ENCODE measurements at places on chromosomes 3 and 15. TPM values are rescaled to one million over a fixed set of nuclear protein-coding genes. Genes with fewer than 3 reads are reported as not detected.
A peak's percentile ranks its signal among the peaks of the same experiment; 100 is the strongest.

DNA sequence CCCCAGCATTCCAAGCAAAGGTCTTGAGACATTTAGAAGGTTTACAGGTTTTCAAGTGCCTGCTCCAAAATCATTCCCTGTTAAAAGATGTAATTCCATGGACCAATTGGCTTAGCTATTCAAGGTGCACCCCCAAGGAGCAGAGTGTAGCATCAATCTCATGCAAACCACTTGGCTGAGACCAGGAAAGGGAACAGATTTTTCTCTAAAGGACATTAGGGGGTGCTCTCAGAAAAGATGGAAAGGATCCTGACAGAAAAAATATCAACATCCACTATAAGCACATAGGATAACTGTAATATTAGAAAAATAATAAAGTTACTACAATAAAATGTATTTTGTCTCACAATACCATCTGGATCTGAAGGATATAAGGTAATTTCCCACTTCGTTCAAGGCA lies 328.0 kb upstream of the CDIN1 start:
- no peaks in the 10 kb centered on the region for H3K27me3 ChIP-seq
- H3K27ac ChIP-seq: no peak overlapping the region
- H3K36me3 ChIP-seq: no peaks in the 10 kb centered on the region
- no peaks in the 10 kb centered on the region for H3K4me1 ChIP-seq
- DNase-seq: no peak
- H3K4me3 ChIP-seq: no peak overlapping the region

- DNase-seq: no peak
- no peaks in the 10 kb centered on the region for H3K36me3 ChIP-seq
- H3K4me3 ChIP-seq: no peak overlapping the region
- H3K4me1 ChIP-seq: no peaks in the 10 kb centered on the region
Observed at GRCh38 chr3:185820973-185821758, 3.7 kb downstream of the IGF2BP2 start.

- no peak overlapping the region for H3K27ac ChIP-seq
- H3K4me3 ChIP-seq: no peak overlapping the region
- no peaks in the 10 kb centered on the region for H3K4me1 ChIP-seq
- peak; percentile 64 for DNase-seq
Observed at GRCh38 chr15:94004697-94005096, 226.7 kb upstream of the MCTP2 start.

DNA sequence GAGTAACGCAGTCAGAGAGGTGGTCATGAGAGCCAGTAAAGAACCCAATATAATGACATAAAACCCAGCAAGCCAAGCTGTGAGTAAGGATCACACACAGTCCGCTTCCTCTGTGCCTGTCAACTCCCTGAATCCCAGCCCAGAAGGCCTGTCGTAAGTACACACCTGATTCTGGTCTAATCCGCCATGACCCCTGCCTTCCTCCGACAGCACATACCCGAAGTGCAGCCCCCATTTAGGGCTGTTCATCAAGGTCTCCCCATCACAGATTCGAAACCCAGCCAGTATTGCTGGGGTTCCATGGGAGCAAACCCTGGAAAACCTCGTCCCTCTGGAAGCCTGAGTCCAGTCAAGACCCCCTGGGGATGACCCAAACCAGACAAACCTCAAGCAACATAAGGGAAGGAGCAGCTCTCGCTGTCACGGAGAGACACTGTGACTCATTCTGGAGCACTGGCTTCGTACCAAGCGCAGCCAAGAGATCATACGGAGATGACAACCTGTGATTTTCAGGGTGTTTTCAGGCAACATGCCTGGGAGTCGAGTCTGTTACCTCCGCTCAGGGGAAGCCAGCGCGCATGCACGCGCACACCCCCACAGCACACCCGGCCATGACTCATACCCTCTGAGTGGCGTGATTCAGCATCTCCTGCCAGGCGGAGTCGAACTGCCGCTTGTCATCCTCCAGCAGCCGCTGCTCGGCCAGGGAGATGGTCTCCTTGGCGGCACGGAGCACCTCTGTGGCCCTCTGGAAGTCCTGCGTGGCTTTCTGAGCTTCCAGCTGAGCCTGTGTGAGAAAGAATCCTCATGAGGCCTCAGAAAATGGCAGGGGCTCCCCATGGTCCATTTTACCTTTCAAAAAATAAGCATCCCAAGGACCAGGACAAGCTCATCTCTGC lies 63.0 kb downstream of the SH3BP5 start:
- peak overlapping the region; percentile 93 for H3K27ac ChIP-seq
- H3K27me3 ChIP-seq: no peaks in the 10 kb centered on the region
- no peaks in the 10 kb centered on the region for H3K36me3 ChIP-seq
- H3K4me3 ChIP-seq: no peak overlapping the region
- peaks cover 23% of the 10 kb centered on the region for H3K4me1 ChIP-seq
- DNase-seq: peak; percentile 96

GRCh38 chr3:186571644-186572013 lies 1.1 kb downstream of the DNAJB11 start:
- H3K36me3 ChIP-seq: no peaks in the 10 kb centered on the region
- DNase-seq: no peak
- H3K4me1 ChIP-seq: peaks cover 5% of the 10 kb centered on the region
- H3K27ac ChIP-seq: no peak overlapping the region
- no peaks in the 10 kb centered on the region for H3K27me3 ChIP-seq

GRCh38 chr3:37995652-37996641 lies 5.4 kb downstream of the VILL start:
- no peak for DNase-seq
- no peaks in the 10 kb centered on the region for H3K36me3 ChIP-seq

DNA sequence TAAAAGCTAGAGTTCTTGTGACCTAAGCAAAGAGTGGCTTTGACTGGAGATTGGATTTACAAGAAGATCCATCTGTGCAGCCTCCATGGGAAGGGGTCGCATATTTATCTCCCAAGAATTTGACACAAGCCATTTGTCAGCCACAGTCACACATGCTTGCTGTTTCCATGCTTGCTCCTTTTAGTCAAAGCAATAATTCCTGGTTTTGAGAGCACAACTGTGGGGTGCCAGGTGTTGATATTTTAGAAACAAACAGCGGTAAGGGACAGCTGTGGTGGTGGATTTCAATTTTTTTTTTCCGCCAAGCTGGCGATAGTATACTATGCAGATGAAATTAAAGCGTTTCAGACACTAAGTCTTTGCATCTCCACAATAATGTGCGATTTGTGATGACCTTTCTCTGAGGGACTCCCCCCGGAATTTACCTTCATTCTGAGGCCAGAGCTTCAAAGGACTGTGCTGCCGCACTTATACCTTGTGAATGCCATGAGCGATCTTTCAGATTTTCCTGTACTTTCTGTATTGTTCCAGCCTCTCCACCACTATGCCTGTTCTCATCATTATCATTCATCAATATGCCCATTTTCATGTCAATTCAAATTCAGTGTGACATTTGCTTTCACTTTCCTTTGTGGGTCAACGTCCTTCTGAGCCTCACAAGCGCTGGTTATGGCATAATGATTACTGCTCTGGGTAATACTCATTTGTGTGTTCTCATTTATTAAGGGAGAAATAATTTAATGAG lies 108.2 kb upstream of the KBTBD8 start:
- H3K4me1 ChIP-seq: no peaks in the 10 kb centered on the region
- H3K27me3 ChIP-seq: no peaks in the 10 kb centered on the region
- H3K36me3 ChIP-seq: no peaks in the 10 kb centered on the region

GRCh38 chr3:134360046-134360445 lies 14.2 kb downstream of the AMOTL2 start:
- no peak overlapping the region for H3K4me3 ChIP-seq
- H3K4me1 ChIP-seq: peaks cover 12% of the 10 kb centered on the region
- peak; percentile 23 for DNase-seq
- peak overlapping the region; percentile 99 for H3K27ac ChIP-seq
- H3K36me3 ChIP-seq: no peaks in the 10 kb centered on the region

GRCh38 chr3:50671331-50671730 lies 3.4 kb upstream of the DOCK3 start:
- no peak for DNase-seq
- H3K4me3 ChIP-seq: no peak overlapping the region
- H3K27me3 ChIP-seq: peaks cover 7% of the 10 kb centered on the region
- no peak overlapping the region for H3K27ac ChIP-seq

DNA sequence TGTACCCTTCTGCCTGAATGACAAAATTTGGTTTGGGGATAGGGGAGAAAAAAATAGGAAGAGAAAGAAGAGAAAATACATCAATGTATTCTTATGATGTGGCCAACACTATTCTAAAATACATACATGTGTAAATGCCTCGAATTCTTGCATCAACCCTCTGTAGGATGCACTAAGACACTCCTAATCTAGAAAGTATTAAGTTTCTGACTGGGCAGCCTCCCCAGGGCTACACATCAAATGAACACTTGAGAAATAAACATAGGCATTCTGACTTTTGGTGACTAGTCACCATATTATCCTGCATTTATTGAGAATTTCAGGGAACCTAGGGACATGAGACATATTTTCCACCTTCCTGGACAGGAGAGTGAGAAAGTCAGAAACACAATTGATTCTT lies 109.2 kb downstream of the CPNE4 start:
- no peaks in the 10 kb centered on the region for H3K4me1 ChIP-seq
- H3K4me3 ChIP-seq: no peak overlapping the region
- H3K36me3 ChIP-seq: no peaks in the 10 kb centered on the region
- no peak overlapping the region for H3K27ac ChIP-seq

- no peaks in the 10 kb centered on the region for H3K4me1 ChIP-seq
- DNase-seq: peak; percentile 83
- no peak overlapping the region for H3K4me3 ChIP-seq
- H3K27me3 ChIP-seq: no peaks in the 10 kb centered on the region
- H3K36me3 ChIP-seq: no peaks in the 10 kb centered on the region
Observed at GRCh38 chr3:57007521-57008460, 52.7 kb upstream of the SPATA12 start.

DNA sequence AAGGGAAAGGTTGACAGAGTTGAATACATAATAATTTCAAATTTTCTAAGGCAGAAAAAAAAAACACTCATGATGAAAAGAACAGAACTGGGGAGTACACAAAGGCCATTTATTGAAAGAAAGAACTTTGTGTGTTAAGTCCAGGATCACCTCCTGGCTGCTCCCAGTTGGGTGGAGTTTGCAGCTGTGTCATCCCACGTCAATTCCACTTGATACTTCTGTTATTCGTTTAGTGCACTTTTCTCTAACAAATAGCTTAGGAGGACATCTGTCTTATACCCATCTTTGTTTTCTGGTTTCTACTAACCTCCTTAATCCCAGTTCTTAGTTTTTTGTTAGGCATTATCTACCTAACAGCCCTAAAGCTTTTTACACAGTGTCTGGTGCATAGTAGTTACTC lies 44.7 kb downstream of the SGO1 start:
- no peaks in the 10 kb centered on the region for H3K4me1 ChIP-seq
- H3K4me3 ChIP-seq: no peak overlapping the region
- peak; percentile 21 for DNase-seq
- no peaks in the 10 kb centered on the region for H3K36me3 ChIP-seq
- H3K27me3 ChIP-seq: no peaks in the 10 kb centered on the region

GRCh38 chr15:95291898-95292472 lies 1038.5 kb upstream of the NR2F2 start:
- H3K27ac ChIP-seq: no peak overlapping the region
- no peak for DNase-seq
- no peak overlapping the region for H3K4me3 ChIP-seq
- H3K4me1 ChIP-seq: no peaks in the 10 kb centered on the region
- no peaks in the 10 kb centered on the region for H3K27me3 ChIP-seq
- H3K36me3 ChIP-seq: no peaks in the 10 kb centered on the region

- H3K27me3 ChIP-seq: no peaks in the 10 kb centered on the region
- H3K27ac ChIP-seq: no peak overlapping the region
- H3K4me3 ChIP-seq: no peak overlapping the region
- no peaks in the 10 kb centered on the region for H3K36me3 ChIP-seq
- DNase-seq: no peak
Observed at GRCh38 chr3:178749471-178749870, 213.2 kb downstream of the KCNMB2 start.

- peaks cover 15% of the 10 kb centered on the region for H3K27me3 ChIP-seq
- H3K4me1 ChIP-seq: no peaks in the 10 kb centered on the region
- H3K27ac ChIP-seq: no peak overlapping the region
- no peak for DNase-seq
- H3K4me3 ChIP-seq: no peak overlapping the region
Observed at GRCh38 chr3:50194903-50195500, 3.6 kb downstream of the GNAT1 start.

GRCh38 chr3:129442486-129442885 lies 2.5 kb downstream of the IFT122 start:
- H3K4me3 ChIP-seq: no peak overlapping the region
- DNase-seq: no peak
- H3K36me3 ChIP-seq: no peaks in the 10 kb centered on the region
- peaks cover 12% of the 10 kb centered on the region for H3K4me1 ChIP-seq

DNA sequence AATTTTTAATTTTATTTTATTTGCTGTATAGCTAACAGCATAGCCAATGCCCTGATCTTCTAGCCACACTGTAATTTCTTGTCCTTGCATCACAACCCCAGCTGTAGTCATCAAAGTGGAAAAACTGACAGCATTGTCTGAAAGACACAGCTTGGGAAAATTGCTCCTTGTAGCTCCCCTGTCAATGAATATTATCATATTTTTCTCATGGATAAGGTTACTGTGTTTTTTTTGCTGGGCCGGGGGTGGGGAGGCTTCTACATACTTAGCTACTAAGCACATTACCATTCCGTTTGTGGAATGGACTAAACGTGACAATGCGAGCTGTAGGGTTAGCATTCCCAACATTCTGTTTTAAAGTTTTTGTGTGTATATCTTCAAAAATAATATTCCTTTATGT lies 381.3 kb downstream of the TIGIT start:
- no peaks in the 10 kb centered on the region for H3K36me3 ChIP-seq
- DNase-seq: no peak
- H3K27me3 ChIP-seq: no peaks in the 10 kb centered on the region
- no peak overlapping the region for H3K4me3 ChIP-seq

- peaks cover 11% of the 10 kb centered on the region for H3K4me1 ChIP-seq
- no peaks in the 10 kb centered on the region for H3K36me3 ChIP-seq
- H3K27ac ChIP-seq: no peak overlapping the region
- no peaks in the 10 kb centered on the region for H3K27me3 ChIP-seq
Observed at GRCh38 chr3:123725652-123726400, 141.0 kb upstream of the HACD2 start.

The CNTN4 gene
- total RNA-seq: 4.4 TPM

The FBXO40 gene
- total RNA-seq: not detected

The CD96 gene
- 2.4 TPM for total RNA-seq

The PLCB2 gene
- total RNA-seq: 10.2 TPM

The COMMD4 gene
- 35.9 TPM for total RNA-seq

The NDN gene
- 166 TPM for total RNA-seq

The ENTPD3 gene
- 4.9 TPM for total RNA-seq

The FEZF2 gene
- total RNA-seq: not detected

The CPA3 gene
- 7.3 TPM for total RNA-seq

The FAM174B gene
- 41.8 TPM for total RNA-seq

The ADAMTSL3 gene
- total RNA-seq: 48.2 TPM
